CD8-positive, alpha-beta T cell (primary cell): ENCODE measurements at places on chromosomes 7 and 10.

- no peak for DNase-seq
Measured at GRCh38 chr10:103040418-103040817, 122.3 kb downstream of the CNNM2 start.

DNA sequence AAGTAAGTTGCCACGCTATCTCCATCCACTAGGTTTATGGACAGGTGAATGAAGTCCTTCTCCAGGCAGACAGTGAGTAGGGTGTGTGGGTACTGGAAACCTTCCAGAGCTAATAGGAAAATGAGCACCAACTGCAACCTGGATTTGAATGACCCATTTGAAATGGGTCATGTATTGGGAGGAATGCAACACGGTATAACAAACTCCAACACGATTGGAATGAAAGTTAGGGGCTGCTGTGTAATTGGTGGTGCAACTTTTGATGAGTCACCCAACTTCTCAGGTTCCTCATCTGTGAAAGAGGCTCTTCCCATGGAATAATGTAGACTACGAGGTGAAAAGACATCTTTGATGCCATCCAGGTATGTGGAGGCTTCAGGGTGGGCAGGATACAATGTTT is 241.4 kb upstream of the PODXL start:
- DNase-seq, result no peak

DNA sequence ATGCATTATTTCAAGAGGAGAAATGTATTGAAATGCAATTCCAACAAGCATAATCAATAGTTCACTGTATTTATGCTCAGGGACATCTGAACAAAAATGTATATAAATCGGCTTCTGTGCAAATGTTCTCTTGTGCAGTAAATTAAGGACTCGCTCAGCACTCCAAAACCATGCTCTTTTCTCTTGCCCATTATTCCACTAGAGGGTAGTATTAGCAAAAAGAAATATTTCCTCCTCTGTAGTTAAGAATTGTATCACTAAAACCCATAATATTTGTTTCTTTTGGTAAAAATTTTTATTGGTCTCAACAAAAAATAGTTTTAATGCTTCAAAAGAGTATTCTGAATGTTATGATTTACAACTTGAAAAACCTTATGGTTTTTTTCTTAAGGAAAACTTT is 803.1 kb downstream of the PCDH15 start:
- no peak for DNase-seq

DNA sequence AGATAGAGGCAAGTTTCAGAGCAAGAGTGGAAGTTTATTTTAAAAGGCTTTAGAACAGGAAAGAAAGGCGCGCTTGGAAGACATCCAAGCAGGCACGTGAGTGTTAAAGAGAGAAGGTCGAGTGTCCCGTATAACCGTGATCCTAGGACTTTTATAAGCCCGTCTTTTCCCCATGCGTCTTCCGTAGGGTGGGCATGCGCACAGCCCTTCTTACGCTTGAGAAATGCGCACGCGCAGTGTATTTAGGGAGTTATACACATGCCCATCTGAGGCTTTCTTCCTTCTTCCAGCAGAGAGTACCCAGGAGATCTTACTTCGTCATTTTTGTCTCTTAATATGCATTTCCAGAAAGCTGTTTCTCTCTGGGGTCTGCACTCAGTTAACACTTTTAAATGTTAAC is 52.4 kb downstream of the CALD1 start:
- no peak for DNase-seq

DNA sequence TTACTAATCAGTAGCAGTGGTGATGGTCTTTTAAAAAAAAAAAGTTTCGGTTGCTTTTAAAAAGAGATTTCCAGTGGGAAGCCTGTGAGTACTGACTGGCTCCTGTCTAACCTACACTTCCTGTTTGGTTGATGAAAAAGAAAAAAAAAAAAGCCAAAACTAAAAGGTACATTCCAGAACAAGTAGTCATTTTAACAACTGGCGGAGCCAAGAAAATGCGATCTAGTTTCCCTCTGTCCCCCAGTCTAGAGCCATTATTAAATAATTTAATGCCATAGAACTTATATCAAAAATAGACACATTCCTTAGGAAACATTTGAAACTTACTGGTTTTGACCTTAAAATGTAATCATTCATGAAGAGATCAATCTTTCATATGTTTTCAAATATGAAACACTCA is 254.2 kb upstream of the C7orf33 start:
- DNase-seq, result no peak

- DNase-seq, result no peak
Measured at GRCh38 chr7:83701736-83702135, 52.8 kb upstream of the SEMA3E start.

DNA sequence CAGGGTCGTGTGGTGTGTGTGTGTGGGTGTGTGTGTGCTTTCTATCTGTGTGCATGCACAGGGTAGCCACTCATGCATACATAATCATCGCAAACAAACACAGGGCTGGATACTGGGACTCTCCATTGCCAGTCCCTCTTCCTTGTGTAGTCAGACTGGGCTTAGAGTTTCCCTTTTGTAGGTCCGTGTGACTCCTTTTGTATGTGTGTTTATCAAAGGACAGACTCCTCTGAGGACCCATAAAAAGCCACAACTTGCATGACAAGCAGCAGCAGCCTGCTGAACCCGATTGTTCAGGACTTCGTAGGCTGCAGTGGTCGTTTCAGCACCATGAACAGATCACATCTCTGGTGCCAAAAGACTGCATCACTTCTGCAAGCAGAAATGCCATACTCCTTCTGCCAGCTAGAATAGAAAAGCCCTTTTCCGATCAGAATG is 895 bp downstream of the VSTM2A start:
- no peak for DNase-seq

GRCh38 chr10:42513921-42514320 is 124.4 kb downstream of the ZNF33B start:
- DNase-seq, result no peak

GRCh38 chr10:86306628-86307278 is 59.8 kb downstream of the GRID1 start:
- no peak for DNase-seq

DNA sequence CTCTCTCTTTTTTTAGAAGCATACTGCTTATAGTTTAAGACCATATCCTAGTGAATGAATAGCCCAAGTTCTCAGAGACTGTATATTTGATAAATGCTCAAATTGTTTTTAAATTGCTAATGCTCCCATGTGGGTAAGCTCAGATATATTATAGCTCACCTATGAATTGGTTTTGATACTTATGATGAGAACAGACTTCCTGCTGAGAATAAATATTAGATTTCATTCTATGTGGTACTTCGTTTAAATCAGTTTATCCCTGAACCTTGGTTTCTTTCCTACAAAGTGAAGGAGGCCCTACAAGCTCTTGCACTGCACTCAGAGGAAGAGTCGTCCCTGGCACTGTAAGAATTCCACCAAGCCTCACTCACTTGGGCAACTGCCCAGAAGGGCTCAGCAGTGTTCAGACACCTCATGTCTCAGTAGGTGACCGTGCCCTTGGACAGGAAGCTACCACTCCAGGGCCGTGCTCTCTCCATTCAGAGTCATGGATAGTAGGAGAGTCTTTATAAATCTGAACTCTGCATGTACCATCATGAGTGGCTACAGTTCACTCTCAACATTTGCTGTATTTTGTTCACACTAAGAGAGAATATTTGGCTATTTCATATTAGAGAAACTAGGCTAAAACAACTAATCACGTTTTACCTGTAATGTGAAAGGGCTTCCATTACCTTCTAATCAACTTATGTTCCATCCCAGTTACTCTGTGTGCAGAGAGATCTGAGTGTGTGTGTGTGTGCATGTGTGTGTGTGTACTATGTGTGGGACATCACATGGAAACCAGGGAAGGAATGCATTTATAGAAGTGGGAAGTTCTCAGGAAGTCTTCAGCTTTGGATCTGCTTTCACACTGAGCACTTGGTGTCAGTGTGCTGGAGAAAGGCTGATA is 93.8 kb downstream of the PTPRE start:
- no peak for DNase-seq

DNA sequence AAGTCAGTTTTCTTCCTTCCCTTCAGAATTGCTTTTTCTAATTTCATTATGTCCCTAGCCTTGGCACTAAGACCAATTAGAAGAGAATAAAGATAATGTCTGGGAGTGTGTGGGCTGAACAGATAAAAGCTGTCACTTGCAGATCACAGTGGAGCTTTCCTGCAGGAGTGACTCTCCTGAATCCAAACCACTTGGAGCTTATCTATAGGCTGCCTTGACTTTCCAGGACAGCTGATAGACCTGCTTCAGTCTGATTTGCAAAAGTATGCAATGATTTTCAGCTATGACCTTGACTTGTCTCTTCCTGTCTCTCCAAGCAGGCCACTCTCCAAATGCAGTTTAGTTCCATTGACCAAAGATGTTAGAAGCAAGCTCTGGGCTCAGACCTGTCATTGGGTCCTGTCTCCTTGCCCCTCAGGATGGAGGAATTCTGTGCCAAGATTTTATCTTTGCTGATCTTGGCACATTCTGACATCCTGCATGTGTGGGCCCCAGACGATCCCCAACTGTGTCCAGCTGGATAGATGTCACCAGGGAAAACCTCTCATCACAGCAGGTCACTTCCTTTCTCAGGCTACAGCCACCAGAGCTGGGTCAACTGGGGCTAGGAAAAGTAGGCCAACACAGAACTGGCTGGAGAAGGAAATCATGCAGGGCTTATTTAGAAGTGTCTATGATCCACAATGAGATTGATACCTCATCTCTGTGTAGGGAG is 120.9 kb upstream of the ZNF438 start:
- no peak for DNase-seq

- DNase-seq, result no peak
Measured at GRCh38 chr7:90271753-90272152, 26.8 kb downstream of the CFAP69 start.

- no peak for DNase-seq
Measured at GRCh38 chr10:13660551-13660920, 73.8 kb downstream of the PRPF18 start.

DNA sequence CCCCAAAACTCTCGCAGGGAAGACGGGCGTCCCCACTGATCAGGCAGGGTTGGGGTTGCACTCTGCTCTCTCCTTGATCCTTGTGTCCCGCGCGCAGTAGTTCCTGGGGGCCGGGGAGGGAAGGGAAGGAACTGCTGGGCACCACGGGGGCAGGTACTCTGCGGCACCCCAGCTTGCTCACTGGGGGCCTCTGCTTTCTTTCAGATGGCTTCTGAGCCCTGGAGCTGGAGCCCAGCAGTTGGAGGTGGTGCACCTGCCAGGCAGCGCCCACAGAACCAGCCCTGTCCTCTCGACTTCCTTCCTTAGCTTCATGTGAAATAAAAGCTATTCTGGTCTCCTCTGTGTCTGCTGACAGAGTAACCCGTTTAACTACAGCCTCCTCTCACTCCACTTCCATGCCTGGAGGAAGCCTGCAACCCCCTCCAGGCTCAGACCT is 12.2 kb downstream of the PLAC9 start:
- DNase-seq, result no peak

GRCh38 chr7:30306976-30307375 is 22.6 kb downstream of the ZNRF2 start:
- no peak for DNase-seq

DNA sequence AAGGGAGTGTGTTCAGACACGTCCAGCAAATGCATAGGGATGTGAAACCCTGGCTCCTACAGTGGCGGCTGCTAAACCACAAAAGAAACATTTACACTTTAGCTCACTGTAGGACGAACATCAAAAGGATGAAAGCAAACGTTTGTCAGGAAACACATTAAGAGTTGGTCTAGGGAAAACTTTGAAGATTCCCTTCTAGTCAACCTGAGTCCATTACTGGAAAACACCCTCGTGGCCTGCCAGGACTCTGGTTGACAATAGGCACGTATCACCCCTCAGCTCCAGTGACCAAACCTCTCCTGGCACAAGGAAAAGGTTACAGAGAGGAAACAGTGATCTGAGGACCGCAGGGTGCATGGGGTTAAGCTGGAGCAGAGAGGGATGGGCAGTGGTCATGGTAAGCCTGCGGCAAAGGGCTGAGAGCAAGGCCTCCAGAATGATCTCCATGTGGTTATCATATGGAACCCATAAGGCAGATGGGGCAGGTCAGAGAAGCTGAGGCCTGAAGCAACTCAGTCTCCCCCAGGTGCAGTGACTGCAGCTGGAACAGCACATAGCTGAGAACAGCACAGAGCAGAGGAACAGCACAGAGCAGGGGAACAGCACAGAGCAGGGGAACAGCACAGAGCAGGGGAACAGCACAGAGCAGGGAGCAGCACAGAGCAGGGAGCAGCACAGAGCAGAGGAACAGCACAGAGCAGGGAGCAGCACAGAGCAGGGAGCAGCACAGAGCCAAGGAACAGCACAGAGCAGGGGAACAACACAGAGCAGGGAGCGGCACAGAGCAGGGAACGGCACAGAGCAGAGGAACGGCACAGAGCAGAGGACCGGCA is 49.9 kb downstream of the CHST15 start:
- no peak for DNase-seq

GRCh38 chr10:77387247-77387646 is 250.4 kb downstream of the KCNMA1 start:
- no peak for DNase-seq

DNA sequence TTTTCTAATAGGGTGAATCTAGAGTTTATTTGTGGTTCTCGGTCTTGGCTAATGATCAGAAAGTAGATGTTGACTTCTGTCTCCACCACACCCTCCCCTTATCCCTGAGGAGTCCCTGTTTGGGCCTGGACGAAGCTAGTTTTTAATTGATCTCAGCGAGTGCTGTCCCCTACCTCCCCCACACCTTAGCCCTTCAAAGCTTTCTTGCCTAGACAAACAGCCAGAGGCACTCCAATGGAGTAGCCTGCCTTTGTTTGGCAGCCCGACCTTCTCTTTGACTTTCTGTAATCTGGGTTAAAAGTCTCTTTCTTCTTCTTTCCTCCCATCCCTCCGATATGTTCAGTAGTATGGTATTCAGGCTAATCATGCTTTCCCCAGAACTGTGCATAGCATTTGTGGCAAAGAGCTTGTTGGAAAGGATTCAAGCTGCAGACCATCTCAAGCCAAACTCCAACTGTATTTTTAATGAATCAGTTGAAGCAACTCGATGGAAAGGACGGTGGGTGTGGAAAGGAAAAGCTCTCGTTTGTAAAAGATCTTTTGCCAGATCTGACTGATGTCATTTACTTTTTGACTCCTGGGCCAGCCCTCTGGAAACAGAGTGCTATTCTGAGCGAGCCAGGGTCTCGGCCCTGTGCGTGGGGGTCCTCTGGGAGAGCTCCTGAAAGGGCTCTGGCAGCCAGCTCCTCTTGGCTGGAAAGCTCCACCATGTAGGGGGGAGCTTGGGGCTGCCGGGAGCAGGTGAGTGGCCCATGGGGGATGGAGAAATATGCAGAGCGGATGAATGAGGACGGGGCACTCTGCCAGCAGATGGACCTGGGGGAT is 4.5 kb downstream of the FAM180A start:
- no peak for DNase-seq

- DNase-seq, result no peak
Measured at GRCh38 chr7:69561266-69561960, 36.9 kb upstream of the AUTS2 start.

- DNase-seq, result no peak
Measured at GRCh38 chr10:27779462-27780015, 33.9 kb upstream of the MKX start.

- DNase-seq, result no peak
Measured at GRCh38 chr7:129784437-129784782, 168.3 kb downstream of the UBE2H start.
